ENCODE measurements at places on chromosomes 1 and 21.

- DNase-seq = no peak
Measured at GRCh38 chr1:52056937-52057231, 789 bp downstream of the BTF3L4 start.

DNA sequence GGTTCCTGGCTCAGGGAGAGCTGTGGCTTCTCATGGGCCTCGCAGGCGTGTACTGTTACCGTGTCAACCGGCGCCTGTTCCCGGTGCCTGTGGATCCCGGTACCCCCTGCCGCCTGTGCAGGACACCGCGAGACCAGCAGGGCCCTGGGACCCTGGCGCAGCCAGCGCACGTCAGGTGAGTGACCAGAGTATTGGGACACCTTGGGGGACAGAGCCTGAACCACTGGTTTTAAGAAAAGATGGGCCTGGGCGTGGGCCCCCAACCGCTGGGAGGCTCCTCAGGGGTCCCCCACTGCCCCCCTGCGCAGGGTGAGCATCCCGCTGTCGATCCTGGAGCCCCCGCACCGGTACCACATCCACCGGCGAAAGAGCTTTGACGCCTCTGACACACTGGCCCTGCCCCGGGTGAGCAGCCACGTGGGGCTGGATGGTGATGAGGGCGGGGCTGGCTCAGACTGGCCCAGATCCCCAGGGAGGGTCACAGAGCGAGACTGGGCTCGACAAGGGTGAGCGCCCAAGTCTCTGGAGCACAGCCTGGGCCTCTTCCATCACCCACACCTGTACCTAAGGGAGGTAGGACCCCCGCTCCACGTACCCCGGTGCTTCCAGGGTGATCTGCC, 10.5 kb downstream of the MIIP start:
- DNase-seq = no peak

GRCh38 chr1:218809625-218810024, 364.1 kb upstream of the LYPLAL1 start:
- DNase-seq = no peak

DNA sequence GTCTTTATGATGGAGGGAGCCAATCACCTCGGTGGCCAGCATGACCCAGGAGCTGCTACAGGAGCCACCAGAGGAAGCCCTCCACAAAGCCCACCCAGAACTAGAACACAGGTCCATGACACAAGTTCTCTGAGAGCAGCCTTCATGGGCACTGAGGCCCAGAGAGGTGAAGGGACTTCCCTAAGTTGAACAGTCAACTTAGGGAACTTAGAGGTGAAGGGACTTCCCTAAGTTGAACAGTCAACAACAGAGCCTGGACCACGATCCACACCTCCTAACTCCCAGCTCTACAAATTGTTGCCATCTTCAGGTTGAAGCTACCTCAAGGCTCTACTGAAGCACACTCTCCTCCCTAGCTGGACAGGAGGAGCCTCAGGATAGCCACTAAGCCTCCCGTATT, 132.7 kb downstream of the CCDC185 start:
- DNase-seq = no peak

- DNase-seq = no peak
Measured at GRCh38 chr1:32474954-32475353, 10.1 kb downstream of the ZBTB8B start.

DNA sequence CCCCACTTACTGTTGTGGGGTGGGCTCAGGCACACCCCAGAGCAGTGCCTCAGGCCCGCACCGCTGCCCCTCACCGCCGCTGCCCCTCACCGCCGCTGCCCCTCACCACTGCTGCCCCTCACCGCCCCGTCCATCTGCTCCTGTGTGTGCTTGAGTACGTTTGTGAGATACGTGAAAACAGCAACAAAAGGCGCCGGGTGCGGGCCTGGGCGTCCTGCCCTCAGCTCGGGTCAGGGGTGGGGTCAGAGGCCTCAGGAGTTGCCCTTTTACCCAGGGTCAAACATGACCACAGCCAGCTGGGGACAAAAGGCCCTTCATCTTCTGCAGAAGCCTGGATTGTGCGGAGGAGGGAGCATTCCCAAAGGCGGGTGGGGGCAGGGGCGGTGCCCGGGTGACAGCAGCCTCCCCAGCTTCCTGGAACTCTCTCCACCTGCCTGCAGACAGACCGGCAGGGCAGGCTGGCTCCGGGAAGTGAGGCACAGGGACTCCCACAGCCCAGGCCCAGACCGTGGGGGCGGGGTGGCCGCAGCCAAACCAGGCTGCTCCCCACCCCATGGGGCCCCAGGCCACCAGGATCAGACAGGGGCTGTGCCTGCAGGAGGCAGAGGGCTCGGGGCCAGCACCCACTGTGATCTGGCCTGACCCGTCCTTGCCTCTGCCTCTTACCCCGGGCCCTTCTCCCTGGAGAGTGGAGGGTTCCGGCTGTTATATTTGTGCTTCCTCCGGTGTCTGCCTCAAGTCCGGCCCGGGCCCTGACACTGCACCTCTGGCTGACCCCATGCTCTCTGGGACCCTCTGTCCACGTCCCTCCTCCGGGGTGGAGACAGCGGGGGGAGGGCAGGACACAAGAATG, 2.3 kb upstream of the VWA1 start:
- no peak for DNase-seq

GRCh38 chr1:4176841-4177240, 276.8 kb upstream of the C1orf174 start:
- no peak for DNase-seq

DNA sequence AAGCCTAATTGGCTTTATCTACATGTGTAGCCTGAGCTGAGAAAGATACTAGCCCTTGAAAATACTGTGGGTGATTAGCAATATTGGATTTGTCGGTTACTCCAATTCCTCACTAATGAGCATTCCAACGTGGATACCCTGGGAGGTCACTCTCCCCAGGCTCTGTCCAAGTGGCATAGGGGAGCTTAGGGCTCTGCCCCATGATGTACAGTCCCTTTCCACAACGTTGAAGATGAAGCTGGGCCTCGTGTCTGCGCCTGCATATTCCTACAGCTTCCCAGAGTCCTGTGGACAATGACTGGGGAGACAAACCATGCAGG, 2.6 kb downstream of the RCC1 start:
- no peak for DNase-seq

- DNase-seq = peak; percentile 29
Measured at GRCh38 chr1:196723325-196724185, 51.1 kb upstream of the CFHR3 start.

DNA sequence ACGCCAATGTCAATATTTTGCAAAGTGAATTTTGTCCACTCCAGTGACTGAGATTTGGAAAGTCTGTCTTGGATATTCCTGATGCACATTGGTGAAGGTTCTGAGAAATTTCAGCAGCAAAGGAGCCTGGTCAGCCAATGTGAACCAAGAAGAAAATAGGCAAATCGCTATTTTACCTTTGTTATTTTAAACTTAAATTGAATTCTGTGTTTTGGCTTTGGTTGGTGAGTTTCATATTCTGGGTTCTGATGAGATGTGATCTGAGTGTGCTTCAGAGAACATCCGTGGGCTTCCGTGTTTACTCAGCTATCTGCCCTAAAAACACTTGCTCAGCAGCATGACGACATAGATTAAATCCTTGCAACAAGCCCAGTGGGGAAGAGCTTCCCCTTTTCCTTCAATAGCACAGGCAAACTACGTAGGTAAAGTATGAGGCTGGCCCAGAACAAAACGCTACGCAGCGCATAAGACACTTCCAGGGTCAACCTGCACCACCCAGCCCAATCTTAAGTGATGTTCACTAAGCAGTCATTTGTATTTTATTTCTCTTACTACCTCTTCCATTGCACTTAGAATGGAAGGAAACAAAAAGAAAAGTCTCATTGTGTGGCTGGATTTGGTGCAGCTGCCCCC, 176.4 kb upstream of the KAZN start:
- DNase-seq = no peak

GRCh38 chr1:12472156-12472797, 145.7 kb downstream of the DHRS3 start:
- DNase-seq = no peak

DNA sequence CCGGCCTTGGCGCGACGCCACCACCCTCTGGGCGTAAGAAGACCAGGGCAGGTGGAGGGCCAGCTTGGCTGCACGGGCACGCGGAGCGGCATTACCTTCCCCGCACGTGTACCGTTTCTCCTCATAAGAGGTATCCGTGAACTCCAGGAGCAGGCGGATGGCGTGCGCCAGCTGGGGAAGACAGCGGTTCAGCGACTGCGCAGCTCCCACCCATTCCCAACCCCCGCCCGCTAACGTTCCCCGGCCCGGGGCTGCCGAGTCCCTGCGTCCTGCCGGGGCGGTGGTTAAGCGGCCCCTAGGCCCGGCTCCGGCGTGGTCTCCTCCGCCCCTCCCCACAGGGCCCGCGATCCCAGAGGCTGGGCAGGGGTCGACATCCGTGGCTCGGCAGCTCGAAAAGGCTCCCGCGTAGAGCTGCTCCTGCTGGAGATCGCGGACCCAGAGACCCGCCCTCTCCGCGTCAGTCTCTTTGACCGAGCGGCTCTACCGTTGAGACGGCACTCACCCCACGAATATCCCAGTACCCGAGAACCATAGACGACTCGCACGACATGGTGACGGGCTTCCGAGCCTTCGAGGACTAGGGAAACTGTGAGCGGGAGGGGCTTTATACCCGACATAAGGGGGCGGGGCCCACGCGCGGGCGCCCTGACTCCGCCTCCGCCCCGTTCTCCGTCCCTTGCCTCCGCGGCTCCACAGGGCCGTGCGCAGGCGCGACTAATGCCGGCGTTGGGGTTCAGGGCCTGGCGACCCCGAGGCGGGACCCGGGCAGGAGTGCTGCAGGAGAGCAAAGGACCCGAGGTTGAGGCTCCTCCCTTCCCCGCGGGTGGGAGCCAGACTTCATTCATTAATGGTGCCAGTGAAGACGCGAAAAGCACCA, 862 bp downstream of the GSTM3 start:
- peak; percentile 86 for DNase-seq

GRCh38 chr1:211752951-211753486, 77.5 kb downstream of the LPGAT1 start:
- DNase-seq = no peak

- DNase-seq = no peak
Measured at GRCh38 chr1:109931189-109931731, 20.6 kb downstream of the CSF1 start.

DNA sequence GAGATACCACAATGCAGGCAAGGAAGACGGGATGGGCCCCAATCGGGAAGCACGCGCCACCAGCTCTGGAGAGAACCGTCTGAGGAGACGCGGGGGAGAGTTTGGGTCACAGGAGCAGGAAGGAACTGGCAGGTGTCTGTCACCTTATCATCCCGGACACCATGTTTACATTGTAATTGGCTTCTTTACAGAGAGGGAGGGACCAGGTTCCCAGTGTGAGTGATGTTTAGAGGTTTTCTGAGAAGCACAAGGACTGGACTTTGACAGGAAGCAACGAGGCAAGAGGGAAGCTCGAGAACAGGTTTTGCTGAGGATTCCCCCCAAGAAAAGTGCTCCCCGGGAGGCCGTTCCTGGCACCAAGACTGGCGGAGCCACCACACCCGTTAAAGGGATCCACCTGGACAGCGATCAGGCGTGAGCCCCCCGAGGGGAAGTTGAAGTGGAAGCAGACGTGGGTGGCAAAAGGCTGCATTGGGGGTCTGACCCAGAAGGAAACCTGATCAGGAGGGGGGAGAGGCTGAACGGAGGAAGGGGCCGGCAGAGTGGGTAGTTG, 957 bp downstream of the EPS15 start:
- peak; percentile 79 for DNase-seq

Data from CD4-positive, alpha-beta T cell treated with Interferon alpha-2 for 1 hour (primary cell).